ENCODE measurements at places on chromosomes 4 and X. TPM values are rescaled to one million over a fixed set of nuclear protein-coding genes. Genes with fewer than 3 reads are reported as not detected.

- H3K36me3 ChIP-seq: no peaks in the 10 kb centered on the region
- H3K4me1 ChIP-seq: no peaks in the 10 kb centered on the region
- no peak for DNase-seq
- H3K27ac ChIP-seq: no peak overlapping the region
Measured at GRCh38 chrX:137354851-137355250, 211.1 kb upstream of the ZIC3 start.

GRCh38 chr4:104941661-104942062, 205.0 kb upstream of the TET2 start:
- no peaks in the 10 kb centered on the region for H3K36me3 ChIP-seq
- H3K4me3 ChIP-seq: no peak overlapping the region
- H3K27ac ChIP-seq: no peak overlapping the region
- H3K27me3 ChIP-seq: no peaks in the 10 kb centered on the region
- no peak for DNase-seq

- H3K4me3 ChIP-seq: no peak overlapping the region
- DNase-seq: no peak
- H3K27ac ChIP-seq: no peak overlapping the region
- H3K27me3 ChIP-seq: no peaks in the 10 kb centered on the region
Measured at GRCh38 chr4:85084371-85085094, 118.0 kb upstream of the WDFY3 start.

DNA sequence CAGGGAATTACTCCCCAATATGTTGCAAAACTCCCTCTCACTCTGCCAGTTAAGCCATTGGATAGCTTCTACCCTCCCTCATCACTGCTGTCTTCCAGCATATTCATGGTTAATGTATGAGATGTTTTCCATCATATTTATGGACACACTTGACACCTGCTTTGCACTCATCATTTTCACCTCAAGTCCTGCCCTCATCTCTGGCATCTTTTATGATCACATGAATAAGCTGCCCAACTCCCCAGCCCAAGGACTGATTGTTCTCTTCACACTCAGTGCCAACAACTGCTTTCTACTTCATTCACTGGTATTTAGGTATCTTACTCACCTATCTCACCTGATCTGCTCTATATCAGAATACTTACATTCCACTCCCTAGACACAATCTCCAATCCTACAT, 131.1 kb upstream of the TTC29 start:
- H3K27ac ChIP-seq: no peak overlapping the region
- H3K4me1 ChIP-seq: peaks cover 2% of the 10 kb centered on the region
- no peaks in the 10 kb centered on the region for H3K27me3 ChIP-seq
- no peak overlapping the region for H3K4me3 ChIP-seq
- peaks cover 6% of the 10 kb centered on the region for H3K36me3 ChIP-seq
- DNase-seq: no peak

GRCh38 chr4:11715753-11716521, 287.2 kb upstream of the HS3ST1 start:
- no peak overlapping the region for H3K4me3 ChIP-seq
- H3K27ac ChIP-seq: no peak overlapping the region
- no peak for DNase-seq
- H3K27me3 ChIP-seq: no peaks in the 10 kb centered on the region

DNA sequence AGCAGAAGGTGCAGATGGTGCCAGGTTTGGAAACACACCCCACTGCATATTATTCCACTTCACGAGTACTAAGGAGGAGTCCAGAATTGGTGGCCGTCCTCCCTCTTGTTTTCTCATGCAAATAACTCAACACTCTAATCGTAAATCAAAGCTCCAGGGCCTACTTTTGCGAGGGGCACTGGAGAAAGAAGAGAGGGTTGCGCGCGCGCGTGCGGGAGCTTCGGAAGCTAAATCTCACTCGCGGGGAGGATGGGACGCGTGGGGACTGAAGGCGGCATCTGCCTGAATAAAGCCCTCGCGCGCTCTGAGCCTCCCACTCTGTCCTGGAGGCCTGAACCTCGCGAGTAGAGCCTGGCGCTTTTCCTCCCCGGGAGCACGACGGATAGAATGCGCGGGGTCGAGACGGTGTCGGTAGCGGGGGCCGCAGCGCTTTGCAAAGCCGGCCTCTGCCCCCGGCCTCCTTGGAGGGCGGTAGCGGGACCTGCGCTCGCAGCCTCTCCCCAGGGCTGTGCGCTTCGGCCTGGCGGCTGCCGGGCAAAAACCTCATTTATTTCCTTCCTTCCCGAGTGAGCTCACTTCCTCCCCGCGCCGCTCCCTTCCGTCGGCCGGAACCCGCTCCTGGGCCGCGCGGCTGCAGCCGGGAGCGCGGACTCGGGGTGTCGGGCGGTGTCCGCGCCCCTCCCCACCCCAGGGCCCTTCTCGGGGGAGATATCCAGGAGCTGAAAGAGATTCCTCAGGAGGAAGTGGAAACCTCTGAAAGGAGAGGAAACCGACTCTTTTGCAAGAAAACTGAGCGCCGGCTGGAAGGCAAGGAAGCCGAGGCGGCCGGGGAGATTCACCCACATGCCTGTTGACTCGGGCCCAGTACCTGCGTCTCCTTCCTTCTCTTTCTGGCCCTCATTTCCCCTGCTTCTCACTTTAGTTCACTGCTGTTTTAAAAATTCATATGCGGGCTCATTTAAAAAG, 20.7 kb downstream of the HAND2 start:
- H3K27ac ChIP-seq: no peak overlapping the region
- peaks cover 99% of the 10 kb centered on the region for H3K27me3 ChIP-seq
- DNase-seq: no peak
- H3K36me3 ChIP-seq: no peaks in the 10 kb centered on the region
- peaks cover 3% of the 10 kb centered on the region for H3K4me1 ChIP-seq

GRCh38 chr4:53088152-53088551, 226.0 kb downstream of the RASL11B start:
- H3K36me3 ChIP-seq: peaks cover 10% of the 10 kb centered on the region
- no peaks in the 10 kb centered on the region for H3K27me3 ChIP-seq
- H3K4me3 ChIP-seq: no peak overlapping the region
- no peak for DNase-seq
- H3K27ac ChIP-seq: no peak overlapping the region

GRCh38 chr4:138188406-138189084, 53.6 kb downstream of the SLC7A11 start:
- DNase-seq: no peak
- H3K36me3 ChIP-seq: no peaks in the 10 kb centered on the region
- no peak overlapping the region for H3K27ac ChIP-seq
- H3K4me3 ChIP-seq: no peak overlapping the region
- H3K4me1 ChIP-seq: peaks cover 2% of the 10 kb centered on the region

DNA sequence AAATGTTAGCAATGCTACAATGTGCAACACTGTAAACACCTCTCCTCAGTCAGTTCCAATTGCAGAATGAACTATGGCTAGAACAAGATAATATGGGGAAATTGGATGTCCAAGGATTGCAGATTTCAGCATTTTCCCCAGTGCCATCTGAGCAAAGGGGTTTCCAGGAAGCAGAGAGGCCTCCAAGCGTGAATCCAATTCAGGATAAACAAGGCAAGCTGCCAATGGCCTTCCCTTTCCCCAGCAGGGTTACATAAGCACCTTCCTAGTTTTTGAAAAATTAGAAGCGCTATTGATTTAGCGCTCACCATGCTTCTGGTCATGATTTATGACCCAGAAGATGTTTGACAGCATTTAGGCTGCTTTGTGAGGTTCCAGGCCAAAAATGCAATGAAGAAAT, 223.0 kb upstream of the GATB start:
- no peaks in the 10 kb centered on the region for H3K4me1 ChIP-seq
- no peak overlapping the region for H3K27ac ChIP-seq
- DNase-seq: no peak
- H3K36me3 ChIP-seq: peaks cover 1% of the 10 kb centered on the region

GRCh38 chr4:94469221-94469784, 17.6 kb downstream of the PDLIM5 start:
- no peak overlapping the region for H3K27ac ChIP-seq
- DNase-seq: no peak
- H3K4me1 ChIP-seq: no peaks in the 10 kb centered on the region
- no peaks in the 10 kb centered on the region for H3K27me3 ChIP-seq
- H3K36me3 ChIP-seq: peaks cover 16% of the 10 kb centered on the region

GRCh38 chr4:8267077-8267476, 2.5 kb upstream of the HTRA3 start:
- no peaks in the 10 kb centered on the region for H3K4me1 ChIP-seq
- H3K27ac ChIP-seq: no peak overlapping the region
- no peaks in the 10 kb centered on the region for H3K36me3 ChIP-seq
- peaks cover 9% of the 10 kb centered on the region for H3K27me3 ChIP-seq
- H3K4me3 ChIP-seq: no peak overlapping the region

GRCh38 chr4:146398404-146398803, 123.3 kb downstream of the SLC10A7 start:
- H3K4me3 ChIP-seq: no peak overlapping the region
- no peaks in the 10 kb centered on the region for H3K4me1 ChIP-seq
- H3K27me3 ChIP-seq: no peaks in the 10 kb centered on the region
- H3K36me3 ChIP-seq: no peaks in the 10 kb centered on the region

DNA sequence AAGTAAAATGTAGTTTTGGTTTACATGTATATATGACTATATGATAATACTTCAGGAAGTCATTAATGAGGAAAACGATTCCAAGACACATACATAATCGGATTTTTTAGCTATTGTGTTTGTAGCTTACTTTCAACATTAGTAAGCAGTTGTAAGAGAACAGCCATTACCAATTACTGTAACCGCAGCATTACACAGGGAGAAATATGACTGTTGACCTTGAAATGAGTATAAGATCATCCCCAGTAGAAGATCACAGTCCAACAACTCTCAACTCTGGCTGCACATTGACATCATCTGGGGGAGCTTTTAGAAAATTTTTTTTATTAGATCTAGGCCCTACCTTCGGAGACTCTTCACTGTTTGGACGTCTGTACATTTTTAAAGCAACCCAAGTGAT, 762.0 kb upstream of the MAGEB2 start:
- no peak for DNase-seq
- no peaks in the 10 kb centered on the region for H3K36me3 ChIP-seq
- no peak overlapping the region for H3K4me3 ChIP-seq
- no peaks in the 10 kb centered on the region for H3K27me3 ChIP-seq
- no peaks in the 10 kb centered on the region for H3K4me1 ChIP-seq

DNA sequence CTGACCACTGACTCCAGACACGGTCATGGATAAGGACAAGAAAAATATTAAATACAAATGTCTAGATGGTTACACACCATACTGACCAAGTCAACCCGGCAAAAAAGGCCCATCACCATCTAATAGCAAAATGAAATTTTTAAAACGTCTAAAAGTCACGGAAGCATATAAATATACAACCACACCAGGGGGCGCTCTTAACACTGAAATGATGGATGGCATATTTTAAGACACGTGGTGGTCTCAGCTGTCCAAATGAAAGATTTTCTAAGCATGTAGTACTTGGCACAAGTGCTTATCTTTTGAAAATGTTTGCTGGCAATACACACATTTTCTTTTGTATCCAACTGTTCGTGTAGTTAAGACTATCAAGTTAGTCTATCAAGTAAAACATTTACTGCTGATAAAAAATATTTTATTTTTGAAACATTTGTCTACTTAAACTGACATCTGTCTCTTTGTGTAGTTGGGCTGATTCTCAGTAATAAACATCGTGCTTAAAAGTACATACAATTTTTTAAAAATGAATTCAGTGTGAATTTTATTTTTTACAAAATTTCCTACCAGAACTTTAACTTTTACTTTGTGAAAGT, 64.6 kb downstream of the COX7B2 start:
- DNase-seq: peak; percentile 29
- H3K36me3 ChIP-seq: no peaks in the 10 kb centered on the region
- H3K27me3 ChIP-seq: no peaks in the 10 kb centered on the region

SMR3B gene
- total RNA-seq: not detected

ADH1C gene
- total RNA-seq: not detected

SPANXN3 gene
- total RNA-seq: not detected

GPR119 gene
- total RNA-seq: not detected

GABRG1 gene
- total RNA-seq: 0.11 TPM
